Dermis microvascular lymphatic vessel endothelial cell (primary cell): ENCODE measurements at places on chromosomes 7 and 10. TPM values are rescaled to one million over a fixed set of nuclear protein-coding genes. Genes with fewer than 3 reads are reported as not detected.

DNA sequence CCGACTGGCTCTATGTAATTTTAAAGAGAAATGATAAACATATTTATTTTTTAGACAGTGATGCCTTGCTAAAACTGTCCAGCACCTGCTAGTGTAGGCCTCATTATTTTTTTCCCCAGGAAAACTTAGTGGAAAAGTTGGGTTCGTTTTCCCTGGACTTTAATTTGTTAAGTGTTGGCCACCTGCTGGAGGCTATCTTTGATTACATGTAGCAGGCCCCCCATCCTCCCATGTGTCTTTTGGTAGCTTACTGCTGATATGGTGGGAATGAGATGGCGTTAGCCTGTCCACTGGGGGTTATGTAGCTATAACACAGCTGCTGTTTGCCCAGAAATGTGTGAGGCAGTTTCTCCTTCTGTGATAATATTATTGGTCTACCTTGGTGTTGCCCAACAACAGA is 265.0 kb downstream of the SORCS3 start:
- DNase-seq, result no peak

Gene ZNF425
- total RNA-seq, result 1.5 and 2.5 TPM in 2 replicates

Gene GATA3
- total RNA-seq, result under 0.01 TPM in 2 replicates

Gene SKIDA1
- total RNA-seq, result 1.9 and 3.8 TPM in 2 replicates

Gene SLC26A5
- 0.64 and 1.0 TPM in 2 replicates for total RNA-seq
